ENCODE measurements at places on chromosomes 3 and 15.

DNA sequence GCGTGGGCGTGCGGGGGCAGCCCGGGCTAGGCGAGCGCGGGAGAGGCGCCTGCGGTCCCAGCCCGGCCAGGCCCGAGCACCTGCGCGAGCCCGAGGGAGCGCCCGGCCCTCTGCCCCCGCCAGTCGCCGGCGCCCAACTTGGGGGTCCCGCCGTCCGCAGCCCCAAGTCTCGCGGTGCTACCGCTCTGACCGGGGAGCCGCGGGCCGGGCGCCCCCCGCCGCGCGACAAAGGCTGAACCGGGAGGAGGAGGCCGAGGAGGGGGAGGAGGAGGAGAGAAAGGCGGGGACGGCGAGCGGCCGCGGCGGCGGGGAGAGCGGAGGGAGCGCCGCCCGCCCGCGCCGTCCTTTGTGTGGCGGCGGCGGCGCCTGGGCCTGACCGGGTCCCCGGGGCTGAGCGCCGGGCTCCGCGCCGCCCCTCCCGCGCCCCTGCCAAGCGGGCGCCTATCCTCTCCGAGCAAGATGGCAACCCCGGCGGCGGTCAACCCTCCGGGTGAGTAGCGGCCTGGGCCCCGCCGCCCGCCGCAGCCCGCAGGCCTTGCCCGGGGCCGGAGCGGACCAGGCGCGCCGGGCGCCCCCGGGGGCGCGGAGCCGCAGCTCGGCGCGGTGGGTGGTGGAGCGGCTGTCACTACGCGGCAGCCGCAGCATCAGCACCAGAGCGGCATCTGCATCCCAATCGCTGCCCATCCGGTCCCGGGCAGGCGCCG lies at the start of gene ARNT2:
TSS of gene ARNT2 (plus strand) at position 326 of the 704 bp plus-strand sequence. CDS start at position 460, 134 bp downstream.
- peak; percentile 26 for DNase-seq

GRCh38 chr15:77064539-77065308 lies 6.2 kb downstream of the TSPAN3 start:
- DNase-seq: no peak

GRCh38 chr3:191020730-191021396 lies 158.4 kb upstream of the GMNC start:
- no peak for DNase-seq

DNA sequence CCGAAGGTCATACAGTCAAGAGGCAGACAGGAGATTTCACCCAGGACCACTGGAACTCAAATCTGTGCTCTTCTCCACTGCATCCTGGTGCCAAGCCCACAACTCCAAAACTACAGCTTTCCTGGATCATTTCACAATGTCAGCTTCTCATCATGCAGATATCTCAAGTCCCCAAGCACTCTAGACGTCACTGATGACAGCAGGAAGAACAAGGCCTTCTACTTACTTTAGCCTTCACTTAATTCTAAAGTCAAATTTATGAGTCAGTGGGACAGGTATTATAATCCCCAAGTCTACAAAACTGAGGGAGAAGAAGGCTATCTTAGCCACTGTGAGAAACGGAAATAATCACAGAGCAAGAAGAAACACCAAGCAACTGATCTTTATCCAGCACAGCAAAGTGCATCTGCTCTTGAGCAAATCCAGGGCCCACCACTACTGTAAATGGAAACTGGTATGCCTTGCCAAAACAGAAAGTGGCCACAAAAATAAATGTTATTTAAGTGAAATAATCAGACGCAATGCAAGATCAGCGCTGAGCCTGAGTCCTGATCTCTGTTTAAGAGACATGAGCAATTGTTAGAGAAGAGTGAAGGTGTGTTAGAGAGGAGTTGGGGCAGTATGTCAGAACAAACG lies 928 bp downstream of the RAD18 start:
- no peak for DNase-seq

GRCh38 chr15:75104804-75105557 lies 81.6 kb downstream of the PPCDC start:
- no peak for DNase-seq

GRCh38 chr3:41092844-41093243 lies 106.5 kb upstream of the CTNNB1 start:
- DNase-seq: no peak

GRCh38 chr3:115628075-115628412 lies 4.7 kb downstream of the GAP43 start:
- DNase-seq: no peak

Data from endothelial cell (in vitro differentiated cells).